ENCODE measurements at places on chromosomes 6 and 20. TPM values are rescaled to one million over a fixed set of nuclear protein-coding genes. Genes with fewer than 3 reads are reported as not detected.
A peak's percentile ranks its signal among the peaks of the same experiment; 100 is the strongest.

GRCh38 chr20:35093267-35093884 is 769 bp upstream of the TRPC4AP start:
- H3K36me3 ChIP-seq = peaks cover 3% of the 10 kb centered on the region
- peaks cover 21% of the 10 kb centered on the region for H3K4me1 ChIP-seq
- H3K27ac ChIP-seq = peak overlapping the region; percentile 91

- H3K36me3 ChIP-seq = no peaks in the 10 kb centered on the region
- peaks cover 4% of the 10 kb centered on the region for H3K4me1 ChIP-seq
These were observed 144.3 kb downstream of the CDH4 start for GRCh38 chr20:61396262-61396848.

GRCh38 chr20:34268851-34269636 is 27.8 kb downstream of the ASIP start:
- peaks cover 13% of the 10 kb centered on the region for H3K4me1 ChIP-seq
- DNase-seq = peak; percentile 24
- peaks cover 13% of the 10 kb centered on the region for H3K27me3 ChIP-seq
- H3K4me3 ChIP-seq = peak overlapping the region; percentile 65
- peak overlapping the region; percentile 47 for H3K27ac ChIP-seq

DNA sequence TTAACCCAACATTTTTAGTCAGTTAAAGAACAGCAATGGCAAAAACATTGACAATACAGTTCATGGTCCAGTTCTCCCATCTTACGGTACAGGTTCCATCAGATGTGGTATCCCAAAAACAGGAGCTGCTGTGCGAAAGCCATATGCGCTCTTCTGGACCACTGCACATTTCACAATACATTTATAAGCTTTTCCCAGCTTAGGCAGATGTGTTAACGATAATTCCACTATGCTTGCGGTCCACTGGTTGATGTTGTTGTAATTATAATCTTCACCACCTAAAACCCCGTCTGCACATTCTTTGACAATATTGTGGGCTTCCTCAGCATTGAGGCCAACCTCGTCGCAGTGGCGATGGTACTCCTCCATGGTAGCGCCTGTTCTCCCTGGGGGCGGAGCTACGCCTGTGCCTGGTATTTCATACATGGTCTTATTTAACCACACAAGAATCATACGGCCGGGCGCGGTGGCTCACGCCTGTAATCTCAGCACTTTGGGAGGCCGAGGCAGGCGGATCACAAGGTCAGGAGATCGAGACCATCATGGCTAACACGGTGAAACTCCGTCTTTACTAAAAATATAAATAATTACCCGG is 52.0 kb downstream of the BFSP1 start:
- H3K27ac ChIP-seq = no peak overlapping the region
- peaks cover 20% of the 10 kb centered on the region for H3K27me3 ChIP-seq
- no peaks in the 10 kb centered on the region for H3K36me3 ChIP-seq
- H3K4me3 ChIP-seq = no peak overlapping the region
- H3K4me1 ChIP-seq = no peaks in the 10 kb centered on the region

The MSH5 gene
- total RNA-seq = 51.3 TPM

DNA sequence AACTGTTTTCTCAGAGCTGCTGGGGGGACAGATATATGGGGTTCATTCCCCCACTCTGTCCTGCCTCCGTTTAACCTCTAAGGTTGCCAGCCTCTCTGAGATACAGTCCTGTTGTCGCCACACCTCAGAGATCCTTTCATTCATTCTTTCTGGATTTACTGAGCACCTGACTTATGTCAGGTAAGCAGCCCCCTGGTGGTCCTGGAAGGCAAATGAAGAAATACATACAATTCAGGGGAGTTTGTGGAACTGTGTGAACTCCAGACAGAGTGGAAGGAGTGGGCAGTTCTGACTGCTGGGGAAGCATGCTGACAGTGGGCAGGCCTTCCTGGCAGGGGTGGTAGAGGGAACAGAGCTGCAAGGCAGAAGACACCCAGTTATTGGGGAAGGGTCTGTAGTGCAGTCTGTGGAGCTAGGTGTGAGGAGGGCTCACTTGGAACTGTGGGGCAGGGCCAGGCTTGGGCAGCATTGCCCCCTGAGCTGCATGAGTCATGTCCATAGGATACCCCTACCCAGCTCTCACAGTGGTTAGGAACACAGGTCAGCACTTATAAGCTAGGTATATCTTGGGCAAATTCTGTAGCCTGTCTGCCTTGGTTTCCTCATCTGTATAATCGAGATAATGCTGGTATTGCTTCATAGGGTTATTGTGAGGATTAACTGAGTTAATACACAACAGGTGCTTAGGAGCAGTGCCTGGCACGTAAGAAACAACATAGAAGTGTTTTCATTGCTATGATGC is 12.8 kb upstream of the SGK2 start:
- H3K27me3 ChIP-seq = no peaks in the 10 kb centered on the region
- H3K4me1 ChIP-seq = no peaks in the 10 kb centered on the region
- no peak overlapping the region for H3K27ac ChIP-seq
- H3K36me3 ChIP-seq = peaks cover 22% of the 10 kb centered on the region
- H3K4me3 ChIP-seq = no peak overlapping the region
- no peak for DNase-seq

- peaks cover 43% of the 10 kb centered on the region for H3K36me3 ChIP-seq
- peak overlapping the region; percentile 100 for H3K4me3 ChIP-seq
- H3K4me1 ChIP-seq = peaks cover 37% of the 10 kb centered on the region
- no peaks in the 10 kb centered on the region for H3K27me3 ChIP-seq
- DNase-seq = peak; percentile 30
These were observed 4.4 kb downstream of the FOXA2 start for GRCh38 chr20:22579711-22580697.

GRCh38 chr6:9139746-9140145 is 704.4 kb upstream of the SLC35B3 start:
- no peak for DNase-seq
- H3K4me3 ChIP-seq = no peak overlapping the region
- no peaks in the 10 kb centered on the region for H3K4me1 ChIP-seq
- no peaks in the 10 kb centered on the region for H3K36me3 ChIP-seq

GRCh38 chr6:111462770-111463391 is 20.1 kb downstream of the REV3L start:
- DNase-seq = no peak
- peaks cover 33% of the 10 kb centered on the region for H3K36me3 ChIP-seq
- H3K4me3 ChIP-seq = no peak overlapping the region
- H3K27ac ChIP-seq = no peak overlapping the region
- no peaks in the 10 kb centered on the region for H3K27me3 ChIP-seq

The XKR7 gene
- 2.7 TPM for total RNA-seq

DNA sequence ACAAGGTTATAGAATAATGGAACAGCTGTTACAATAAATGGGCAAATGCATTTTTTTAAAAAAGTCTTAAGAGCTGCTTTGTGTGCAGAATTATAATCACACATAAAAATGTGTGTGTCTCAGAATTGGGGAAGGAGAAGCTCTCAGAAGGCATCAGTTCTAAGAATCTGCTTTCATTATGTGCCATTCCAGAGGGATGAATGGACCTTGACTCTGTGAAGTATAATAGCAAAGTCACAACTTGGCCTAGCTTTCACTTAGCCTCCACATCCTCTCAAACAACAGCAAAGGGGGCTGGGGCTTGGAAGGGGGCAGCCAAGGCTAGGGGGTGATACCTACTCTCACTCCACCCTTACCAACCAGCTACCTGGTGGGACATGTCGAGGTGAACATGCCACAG is 265.0 kb downstream of the CDC5L start:
- no peak overlapping the region for H3K27ac ChIP-seq
- H3K36me3 ChIP-seq = no peaks in the 10 kb centered on the region
- H3K27me3 ChIP-seq = peaks cover 46% of the 10 kb centered on the region
- no peak for DNase-seq
- H3K4me1 ChIP-seq = peaks cover 3% of the 10 kb centered on the region

DNA sequence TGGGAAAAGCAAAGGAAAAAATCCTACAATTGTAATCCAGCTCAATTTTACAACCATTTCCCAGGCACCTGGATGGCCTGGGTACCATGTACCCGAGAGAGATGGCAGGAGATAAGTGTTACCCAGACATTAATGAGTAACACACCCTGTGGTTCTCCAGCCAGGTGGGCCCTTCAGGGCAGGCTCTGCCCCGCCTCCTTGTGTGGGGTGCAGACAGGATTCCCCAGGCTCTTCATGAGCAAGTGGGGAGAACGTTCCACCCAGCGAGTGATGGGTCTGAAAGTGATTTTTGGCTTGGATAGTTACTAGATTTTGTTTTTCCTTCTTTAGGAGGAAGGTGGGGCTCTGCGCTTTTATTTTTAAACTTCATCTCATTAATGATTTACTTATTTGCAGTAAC is 243.9 kb downstream of the TAF4 start:
- no peak for DNase-seq
- H3K27me3 ChIP-seq = no peaks in the 10 kb centered on the region
- peaks cover 3% of the 10 kb centered on the region for H3K4me1 ChIP-seq
- no peaks in the 10 kb centered on the region for H3K36me3 ChIP-seq
- H3K4me3 ChIP-seq = no peak overlapping the region

DNA sequence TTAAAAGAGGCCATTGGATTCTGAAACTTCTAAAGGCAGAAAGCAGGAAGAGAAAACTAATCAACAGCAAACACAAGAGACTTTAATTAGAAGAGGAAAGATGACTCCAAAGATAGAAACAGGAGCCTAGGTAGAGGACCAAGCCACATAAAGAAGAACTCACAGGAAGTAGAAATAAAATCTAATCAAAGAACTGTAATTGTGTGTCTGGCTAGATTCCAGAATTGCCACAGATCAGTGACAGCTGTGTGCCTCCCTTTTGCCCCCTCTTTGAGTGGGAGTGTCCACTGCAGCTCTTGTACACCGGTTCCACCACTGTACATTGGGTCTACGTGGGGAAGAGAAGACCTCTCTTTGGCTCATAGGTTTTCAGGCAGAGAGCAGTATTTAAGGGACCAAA is 22.3 kb upstream of the THEMIS start:
- DNase-seq = no peak
- peaks cover 3% of the 10 kb centered on the region for H3K4me1 ChIP-seq
- peaks cover 2% of the 10 kb centered on the region for H3K36me3 ChIP-seq
- H3K4me3 ChIP-seq = no peak overlapping the region
- no peaks in the 10 kb centered on the region for H3K27me3 ChIP-seq

The BTN1A1 gene
- total RNA-seq = 1.6 TPM

- no peak overlapping the region for H3K4me3 ChIP-seq
- peak overlapping the region; percentile 41 for H3K27ac ChIP-seq
- no peak for DNase-seq
- peaks cover 3% of the 10 kb centered on the region for H3K36me3 ChIP-seq
These were observed 8.5 kb downstream of the ABCC10 start for GRCh38 chr6:43435682-43436437.

The FKBP1C gene
- 0.89 TPM for total RNA-seq

GRCh38 chr6:36610956-36611336 is 16.8 kb downstream of the SRSF3 start:
- no peaks in the 10 kb centered on the region for H3K27me3 ChIP-seq
- DNase-seq = no peak

- H3K27me3 ChIP-seq = peaks cover 4% of the 10 kb centered on the region
- peaks cover 2% of the 10 kb centered on the region for H3K4me1 ChIP-seq
- DNase-seq = no peak
These were observed 59.9 kb upstream of the HBS1L start for GRCh38 chr6:135114355-135115145.

DNA sequence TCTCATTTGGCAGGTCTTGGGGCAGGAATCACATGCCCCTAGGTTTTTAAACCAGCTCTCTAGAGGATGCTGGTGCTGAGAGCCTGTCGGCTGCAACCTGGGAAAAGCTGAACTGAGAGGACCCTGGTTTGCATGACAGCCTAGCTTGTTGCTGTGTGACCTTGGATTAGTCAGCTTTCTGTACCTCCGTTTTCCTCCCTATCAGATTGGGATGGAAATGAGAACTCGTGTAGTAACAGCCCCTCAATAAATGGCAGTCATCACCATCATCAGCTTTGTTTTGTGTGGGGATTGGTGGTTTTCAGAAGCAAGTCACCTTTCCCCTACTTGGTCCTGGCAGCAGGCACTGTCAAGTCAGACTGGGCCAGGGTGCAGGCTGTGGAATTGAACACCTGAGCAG is 75.2 kb upstream of the MYL9 start:
- no peak overlapping the region for H3K4me3 ChIP-seq
- peak overlapping the region; percentile 34 for H3K27ac ChIP-seq
- H3K27me3 ChIP-seq = no peaks in the 10 kb centered on the region
- H3K4me1 ChIP-seq = peaks cover 65% of the 10 kb centered on the region
- DNase-seq = no peak
- no peaks in the 10 kb centered on the region for H3K36me3 ChIP-seq

The PRPH2 gene
- total RNA-seq = not detected

The NKAPL gene
- not detected for total RNA-seq

DNA sequence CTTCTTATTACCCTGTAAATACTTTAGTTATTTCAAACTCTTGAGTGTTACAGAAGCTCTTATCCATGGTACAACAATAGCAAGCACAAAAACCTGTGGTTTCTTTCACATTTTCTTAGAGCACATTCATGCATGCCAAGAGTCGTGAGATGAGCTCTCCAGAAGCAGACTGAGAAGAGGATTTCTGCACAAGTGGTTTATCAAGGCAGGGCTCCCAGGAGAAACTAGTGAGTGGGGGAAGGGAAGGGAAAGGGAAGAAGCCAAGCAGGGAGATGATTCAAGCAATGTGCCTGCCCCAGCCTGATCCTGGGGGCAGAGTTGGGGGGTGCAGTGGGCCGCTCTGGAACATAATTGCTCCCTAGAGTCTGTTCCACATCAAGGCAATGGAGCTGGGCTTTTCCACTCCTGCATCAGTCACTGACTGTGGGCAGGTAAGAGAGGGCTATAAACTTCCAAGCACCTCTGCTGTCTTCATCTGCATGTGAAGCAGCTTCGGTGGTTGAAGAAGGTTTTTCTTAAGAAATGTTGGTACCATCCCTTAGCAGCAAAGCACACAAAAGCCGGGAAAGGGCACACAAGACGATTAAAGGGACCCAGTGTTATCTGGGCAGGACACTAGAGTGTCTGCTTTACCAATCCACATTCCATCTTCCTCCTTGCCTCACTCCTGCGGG is 152.1 kb downstream of the PLCB4 start:
- H3K27ac ChIP-seq = no peak overlapping the region
- H3K27me3 ChIP-seq = no peaks in the 10 kb centered on the region
- H3K4me3 ChIP-seq = no peak overlapping the region
- no peak for DNase-seq

- H3K36me3 ChIP-seq = no peaks in the 10 kb centered on the region
- H3K4me3 ChIP-seq = no peak overlapping the region
- H3K4me1 ChIP-seq = peaks cover 12% of the 10 kb centered on the region
- DNase-seq = no peak
- H3K27ac ChIP-seq = no peak overlapping the region
- H3K27me3 ChIP-seq = peaks cover 14% of the 10 kb centered on the region
These were observed 81.7 kb upstream of the CD83 start for GRCh38 chr6:14035874-14036273.
